ENCODE measurements at places on chromosomes 2 and 18.
A peak's percentile ranks its signal among the peaks of the same experiment; 100 is the strongest.

DNA sequence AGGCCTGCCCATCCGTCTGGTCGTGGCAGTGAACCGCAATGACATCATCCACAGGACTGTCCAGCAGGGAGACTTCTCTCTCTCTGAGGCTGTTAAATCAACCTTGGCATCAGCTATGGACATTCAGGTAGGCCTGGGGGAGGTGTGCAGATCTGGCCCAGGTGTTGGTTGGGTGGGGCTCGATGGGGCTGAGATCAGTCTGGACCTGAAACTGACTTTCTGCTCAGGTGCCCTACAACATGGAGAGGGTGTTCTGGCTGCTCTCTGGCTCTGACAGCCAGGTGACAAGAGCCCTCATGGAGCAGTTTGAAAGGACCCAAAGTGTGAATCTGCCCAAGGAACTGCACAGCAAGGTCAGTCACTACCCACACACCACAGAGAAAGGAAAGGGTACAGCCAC lies 12.6 kb downstream of the THNSL2 start:
- DNase-seq: no peak

- DNase-seq: peak; percentile 15
Measured at GRCh38 chr2:149360106-149360505, 29.7 kb downstream of the LYPD6 start.

- no peak for DNase-seq
Measured at GRCh38 chr2:106734165-106734564, 151.8 kb downstream of the ST6GAL2 start.

DNA sequence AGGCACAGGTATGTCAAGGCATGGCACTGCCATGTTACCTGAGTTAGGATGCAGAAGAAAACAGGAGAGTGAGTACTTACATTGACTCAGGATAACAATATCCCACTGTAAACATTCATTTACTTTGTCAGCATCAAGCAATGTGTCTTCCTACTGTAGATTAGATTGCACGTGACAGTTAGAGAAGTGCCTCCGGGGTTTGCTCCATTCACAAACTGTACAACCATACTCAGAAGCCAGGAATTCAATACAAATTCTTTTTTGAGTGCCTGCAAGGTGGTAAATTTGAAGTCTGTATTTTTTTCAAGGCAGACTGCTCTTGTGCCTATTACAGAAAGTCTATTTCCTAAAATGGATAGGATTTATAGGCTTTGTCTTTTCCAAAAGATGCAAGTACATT lies 34.1 kb downstream of the CDCA7 start:
- DNase-seq: no peak

Measured in EH (cell line).